NB4 (cell line): ENCODE measurements at places on chromosomes 16 and 17.

DNA sequence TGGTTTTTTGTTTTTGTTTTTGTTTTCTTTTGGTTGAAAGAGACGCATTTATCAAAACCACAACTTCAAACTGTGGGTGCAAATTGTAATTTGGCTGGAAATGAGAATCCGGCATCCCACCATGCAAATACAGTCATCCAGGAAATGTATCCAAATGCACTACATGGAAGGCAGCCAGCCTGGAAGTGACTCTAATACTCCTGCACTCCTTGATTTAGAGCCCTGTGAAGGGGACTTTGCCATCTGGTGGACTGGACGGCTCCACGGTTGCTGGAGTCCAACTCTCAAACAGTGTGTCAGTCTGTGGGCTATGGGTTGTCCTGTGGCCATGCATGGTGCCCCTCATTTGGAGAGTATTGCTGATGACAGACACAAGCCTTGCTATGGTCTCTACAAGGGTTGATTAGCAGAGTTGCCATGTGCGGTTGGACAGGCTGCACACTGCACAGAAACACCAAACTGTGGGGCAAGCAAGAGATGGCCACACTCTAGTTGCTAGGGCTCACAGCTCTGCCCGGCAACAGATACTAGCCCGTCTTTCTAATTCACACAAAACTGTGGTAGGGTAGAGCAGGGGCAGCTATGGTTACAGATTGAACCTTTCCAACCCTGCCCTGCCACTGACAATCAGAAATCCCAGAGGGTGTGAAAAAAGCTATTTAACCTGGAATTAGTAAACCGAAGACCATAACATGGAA, 62.4 kb downstream of the VAT1L start:
- DNase-seq = no peak

GRCh38 chr16:81158964-81159363, 62.8 kb upstream of the GCSH start:
- no peak for DNase-seq

DNA sequence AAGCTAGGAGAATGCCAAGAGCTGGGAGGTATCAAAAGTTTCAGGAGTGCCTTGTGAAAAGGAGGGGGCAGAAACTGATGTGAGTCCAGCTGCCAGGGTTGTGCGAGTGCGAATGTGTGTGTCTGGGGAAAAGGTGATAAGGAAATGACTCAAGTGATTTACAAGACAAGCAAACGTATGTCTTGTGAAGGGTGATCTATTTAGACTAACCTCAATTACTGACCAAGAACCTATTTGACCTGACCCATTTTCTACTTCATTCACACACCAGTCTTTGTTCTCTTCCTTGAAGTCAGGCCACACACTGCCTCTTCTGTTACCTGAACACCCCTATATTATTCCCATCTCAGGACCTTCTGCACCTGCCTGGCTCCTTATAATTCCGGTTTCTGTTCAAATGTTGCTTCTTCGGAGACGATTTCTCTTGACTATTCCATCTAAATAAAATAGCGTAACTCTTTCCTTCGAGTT, 1.0 kb downstream of the GDE1 start:
- peak; percentile 47 for DNase-seq

GRCh38 chr16:30615358-30616091, 5.3 kb upstream of the ZNF689 start:
- DNase-seq = peak; percentile 81

DNA sequence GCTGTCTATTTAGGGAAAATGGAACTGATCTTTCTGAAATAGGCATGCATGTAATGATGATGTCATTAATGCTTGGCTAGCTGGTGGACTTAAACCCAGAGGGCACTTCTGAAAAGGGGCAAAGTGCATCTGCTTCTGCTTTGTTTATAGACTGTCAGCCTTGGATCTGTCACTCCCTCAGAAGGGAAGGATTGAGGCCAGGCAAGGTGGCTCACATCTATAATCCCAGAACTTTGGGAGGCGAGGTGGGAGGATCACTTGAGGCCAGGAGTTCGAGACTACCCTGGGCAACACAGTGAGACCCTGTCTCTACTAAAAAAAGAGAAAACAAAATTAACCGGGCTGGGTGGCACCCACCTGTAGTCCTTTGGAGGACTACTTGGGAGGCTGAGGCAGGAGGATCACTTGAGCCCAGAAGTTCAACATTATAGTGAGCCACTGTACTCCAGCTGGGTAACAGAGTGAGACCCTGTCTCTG, 185.5 kb downstream of the WWOX start:
- no peak for DNase-seq

- DNase-seq = no peak
Measured at GRCh38 chr17:78268951-78269905, 37.8 kb downstream of the TMEM235 start.

DNA sequence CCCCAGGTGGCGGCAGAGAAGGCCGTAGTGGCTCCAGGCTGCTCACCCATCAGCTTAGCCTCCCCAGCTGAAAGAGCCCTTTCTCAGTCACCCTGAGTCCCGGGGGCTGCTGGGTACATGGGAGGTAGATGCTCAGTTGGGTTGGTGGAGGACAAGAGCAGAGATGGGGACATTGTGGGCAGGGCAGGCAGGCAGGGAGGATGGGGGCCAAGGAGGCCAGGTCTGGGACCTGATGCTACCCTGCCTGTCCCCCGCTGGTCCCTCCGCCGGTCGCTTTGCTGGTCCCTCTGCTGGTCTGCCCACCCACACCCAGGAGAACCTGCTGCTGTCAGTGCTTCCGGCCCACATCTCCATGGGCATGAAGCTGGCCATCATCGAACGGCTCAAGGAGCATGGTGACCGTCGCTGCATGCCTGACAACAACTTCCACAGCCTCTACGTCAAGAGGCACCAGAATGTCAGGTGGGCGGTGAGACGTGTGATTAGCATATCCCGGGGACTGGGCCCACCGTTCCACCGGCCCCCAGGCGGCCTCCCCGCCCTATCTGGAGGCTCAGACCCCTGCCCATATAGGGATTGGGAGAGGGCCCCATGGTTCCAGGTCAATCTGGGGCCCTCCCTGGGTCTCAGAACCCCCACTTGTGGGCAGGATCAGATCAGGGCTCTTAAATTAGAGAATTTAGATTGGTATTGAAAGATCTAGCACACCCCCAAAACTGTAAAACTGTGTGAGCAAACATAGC, 26.9 kb downstream of the ADCY7 start:
- DNase-seq = no peak

GRCh38 chr16:13852827-13853226, 67.1 kb upstream of the ERCC4 start:
- no peak for DNase-seq

- no peak for DNase-seq
Measured at GRCh38 chr16:28181515-28181914, 30.2 kb downstream of the XPO6 start.

DNA sequence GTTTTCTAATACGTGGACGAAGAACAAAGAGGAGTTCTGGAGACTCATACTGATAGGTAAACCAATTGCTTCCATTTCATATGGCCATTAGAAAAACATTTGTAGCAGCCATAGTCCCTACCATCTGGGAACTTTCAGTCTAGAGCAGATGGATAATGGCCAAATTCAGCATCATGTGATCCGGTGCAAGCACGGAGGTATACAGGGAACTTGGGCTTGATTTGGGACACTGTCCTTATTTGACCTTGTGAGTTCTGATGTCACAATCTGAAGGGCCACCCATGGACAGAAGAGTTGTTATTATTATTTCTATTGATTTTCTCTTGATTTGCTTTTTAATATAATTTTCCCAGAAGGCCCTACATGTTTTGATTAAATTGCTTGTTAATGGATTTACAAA, 154.6 kb upstream of the ZNF267 start:
- DNase-seq = no peak

DNA sequence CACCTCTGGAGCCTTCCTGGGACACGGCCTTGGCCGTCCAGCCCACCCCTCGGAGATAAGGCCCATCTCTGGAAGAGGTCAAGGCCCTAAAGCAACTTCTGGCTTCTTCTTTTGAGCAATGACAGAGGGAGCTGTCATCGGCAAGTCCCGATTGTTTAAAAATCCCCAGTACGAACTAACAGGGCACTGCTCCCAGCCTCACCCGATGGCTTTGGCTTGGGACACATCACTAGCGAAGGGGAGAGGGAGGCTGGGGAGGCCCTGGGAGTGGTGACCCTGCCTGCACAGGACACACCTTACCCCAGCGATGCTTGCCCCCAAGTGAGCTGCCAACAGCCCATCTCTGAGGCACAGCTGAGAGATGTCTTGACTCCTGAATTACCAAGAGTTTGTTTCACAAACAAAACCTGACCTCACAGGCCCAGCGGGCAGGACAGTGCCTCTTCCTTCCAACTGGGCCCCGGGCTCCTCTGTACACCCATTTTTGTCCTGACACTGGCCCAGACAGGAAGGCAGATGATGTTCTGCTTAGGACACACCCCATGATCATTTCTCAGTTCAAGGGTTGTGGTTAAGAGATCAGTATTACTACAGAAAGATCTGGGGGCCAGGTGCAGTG, 4.8 kb downstream of the SYNGR2 start:
- no peak for DNase-seq

- DNase-seq = no peak
Measured at GRCh38 chr16:82358161-82358560, 188.1 kb upstream of the MPHOSPH6 start.

DNA sequence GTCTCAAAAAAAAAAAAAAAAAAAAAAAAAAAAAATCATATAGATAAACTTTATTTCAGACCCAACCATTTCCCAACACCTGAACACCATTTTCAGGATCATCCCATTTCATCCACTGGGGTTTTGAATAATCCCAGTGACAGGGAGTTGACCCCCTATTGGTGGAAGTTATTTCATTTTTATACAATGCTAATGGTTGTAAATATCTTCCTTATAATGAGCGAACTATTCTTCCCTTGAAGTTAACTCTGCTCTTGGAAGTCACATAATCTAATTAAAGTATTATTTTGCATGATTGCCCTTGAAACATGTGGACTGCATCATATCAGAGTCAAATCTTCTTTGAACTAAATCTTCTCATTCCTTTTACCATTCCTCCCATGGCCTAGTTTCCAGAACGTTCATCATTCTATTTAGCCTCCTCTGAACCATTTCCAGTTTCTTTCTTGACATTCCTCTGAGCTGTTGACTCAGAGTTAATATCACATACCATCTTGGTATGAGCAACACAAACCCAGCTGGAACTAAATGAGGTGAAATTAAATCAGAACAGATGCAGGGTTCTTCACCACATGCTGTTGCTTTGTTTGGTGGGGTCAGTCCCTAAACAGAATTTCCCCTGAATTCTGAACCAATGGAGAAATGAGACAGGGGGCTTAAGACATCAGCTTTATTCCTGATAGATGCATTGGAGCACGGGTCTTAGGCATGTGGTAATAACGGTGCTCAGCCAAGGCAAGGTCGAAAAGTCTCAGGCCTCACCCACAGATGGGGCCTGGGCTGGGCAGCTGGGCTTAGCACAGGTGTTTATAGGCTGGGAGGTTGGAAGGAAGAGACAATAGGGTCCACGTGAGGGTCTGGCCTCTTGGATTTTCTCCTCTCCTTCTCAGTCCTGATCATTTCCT, 8.9 kb downstream of the HSD17B2 start:
- no peak for DNase-seq

GRCh38 chr16:71707199-71707598, 17.3 kb downstream of the PHLPP2 start:
- no peak for DNase-seq

DNA sequence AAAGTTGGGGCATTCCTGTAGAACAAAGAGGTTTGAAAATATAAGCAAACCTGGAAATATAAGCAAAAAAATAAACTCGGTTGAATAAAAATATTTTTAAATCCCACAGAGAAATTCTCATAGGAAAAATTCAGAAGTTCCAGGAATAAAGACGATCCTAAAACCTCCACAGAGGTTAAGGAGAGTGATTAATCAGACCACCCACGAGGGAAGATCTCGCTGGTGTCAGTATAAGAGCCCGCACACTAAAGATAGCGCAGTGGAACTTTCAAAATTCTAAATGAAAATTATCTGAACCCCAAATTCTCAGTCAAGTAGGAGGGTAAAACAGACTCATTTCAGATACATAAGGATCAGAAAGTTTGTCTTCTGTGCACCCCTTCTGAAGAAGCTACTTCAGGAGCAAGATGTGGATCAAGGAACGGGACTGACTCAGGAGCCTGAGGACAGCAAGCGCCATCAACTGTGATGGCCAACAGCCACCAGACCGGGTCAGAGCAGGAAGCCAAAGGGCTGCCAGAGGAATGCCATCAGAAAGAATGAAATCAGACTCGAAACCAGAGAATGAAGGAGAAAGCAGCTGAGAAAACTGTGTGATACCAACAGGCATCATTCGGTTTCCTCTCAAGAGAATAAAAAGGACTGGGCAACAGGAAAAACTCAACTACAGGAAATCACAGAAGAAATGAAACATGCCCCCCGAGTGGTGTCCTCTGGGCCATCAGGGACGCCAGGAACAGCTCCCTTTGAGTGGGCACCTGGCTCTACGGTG, 66.9 kb downstream of the CYTH1 start:
- DNase-seq = no peak

DNA sequence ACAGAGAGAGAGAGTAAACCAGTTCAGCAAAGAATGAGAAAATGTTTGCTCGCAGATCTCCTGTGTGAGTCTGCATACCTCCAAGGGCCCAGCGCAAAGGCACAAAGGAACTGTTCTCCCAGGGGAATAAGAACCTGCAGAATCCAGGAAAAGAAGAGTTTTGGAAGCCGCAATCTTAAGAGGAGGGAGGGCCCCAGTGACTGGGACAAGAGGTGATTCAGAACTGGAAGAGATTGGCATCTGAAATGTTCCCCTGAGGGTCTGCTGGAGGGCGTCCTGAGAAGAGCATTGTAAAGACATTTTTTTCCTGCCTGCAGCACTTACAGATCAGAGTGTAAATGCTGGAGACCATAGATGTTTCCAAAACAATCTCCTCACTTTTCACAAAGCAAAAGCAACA, 6.1 kb downstream of the ATMIN start:
- DNase-seq = no peak

GRCh38 chr17:13671771-13672170, 70.0 kb upstream of the HS3ST3A1 start:
- peak; percentile 11 for DNase-seq

DNA sequence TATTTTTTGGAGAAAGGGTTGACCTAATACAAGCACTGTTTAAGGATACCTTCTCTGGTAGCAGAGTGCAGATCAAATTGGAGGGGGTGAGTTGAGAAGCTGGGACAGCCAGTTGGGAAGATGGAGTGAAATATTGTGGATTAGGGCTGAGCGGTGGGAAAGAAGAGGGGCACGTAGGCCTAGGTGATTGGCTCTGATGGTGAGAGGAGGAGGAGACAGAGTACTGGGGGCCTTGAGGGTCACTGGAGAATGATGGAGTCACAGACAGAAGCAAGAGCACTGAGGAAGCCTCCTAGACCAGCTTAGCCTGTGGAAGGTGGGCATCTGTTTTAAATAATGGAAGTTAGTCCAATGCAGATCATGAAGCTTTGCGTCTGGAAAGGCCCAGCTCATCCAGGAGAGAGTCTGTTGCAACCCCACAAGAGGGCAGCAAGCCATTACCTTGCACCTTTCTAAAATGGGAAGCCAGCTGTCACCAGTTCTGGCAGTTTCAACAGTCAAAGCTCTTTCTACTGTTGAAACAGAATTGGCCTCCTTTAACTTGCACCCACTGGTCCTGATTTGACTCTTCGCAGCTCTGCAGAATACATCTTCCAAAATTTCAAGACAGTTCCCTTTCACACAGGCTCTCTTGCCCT, 11.8 kb downstream of the SLC9A5 start:
- DNase-seq = peak; percentile 70

GRCh38 chr16:4032768-4033167, 83.5 kb downstream of the ADCY9 start:
- peak; percentile 87 for DNase-seq

GRCh38 chr17:36034127-36034526, 16.4 kb upstream of the CCL23 start:
- peak; percentile 83 for DNase-seq
